ENCODE measurements at places on chromosomes 1 and 21.
A peak's percentile ranks its signal among the peaks of the same experiment; 100 is the strongest.

DNA sequence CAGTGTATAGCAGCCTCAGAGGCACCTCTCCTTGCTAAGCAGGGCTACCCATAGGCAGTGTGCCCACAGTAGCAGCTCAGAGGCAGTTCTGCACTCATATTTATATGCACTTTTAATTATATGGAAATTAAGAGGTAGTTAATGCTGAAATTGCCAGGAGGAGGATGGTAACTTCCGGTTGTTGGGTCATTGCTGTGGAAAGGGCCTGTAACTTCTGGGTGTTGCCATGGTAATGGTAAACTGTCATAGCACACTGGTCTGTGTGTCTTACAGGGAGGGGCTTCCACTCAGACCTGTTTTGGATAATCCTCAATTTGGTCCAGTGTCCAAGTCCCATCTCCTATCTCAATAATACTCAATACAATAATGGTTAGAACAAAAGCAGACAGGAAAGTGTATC lies 7.6 kb downstream of the CFH start:
- no peak for DNase-seq

DNA sequence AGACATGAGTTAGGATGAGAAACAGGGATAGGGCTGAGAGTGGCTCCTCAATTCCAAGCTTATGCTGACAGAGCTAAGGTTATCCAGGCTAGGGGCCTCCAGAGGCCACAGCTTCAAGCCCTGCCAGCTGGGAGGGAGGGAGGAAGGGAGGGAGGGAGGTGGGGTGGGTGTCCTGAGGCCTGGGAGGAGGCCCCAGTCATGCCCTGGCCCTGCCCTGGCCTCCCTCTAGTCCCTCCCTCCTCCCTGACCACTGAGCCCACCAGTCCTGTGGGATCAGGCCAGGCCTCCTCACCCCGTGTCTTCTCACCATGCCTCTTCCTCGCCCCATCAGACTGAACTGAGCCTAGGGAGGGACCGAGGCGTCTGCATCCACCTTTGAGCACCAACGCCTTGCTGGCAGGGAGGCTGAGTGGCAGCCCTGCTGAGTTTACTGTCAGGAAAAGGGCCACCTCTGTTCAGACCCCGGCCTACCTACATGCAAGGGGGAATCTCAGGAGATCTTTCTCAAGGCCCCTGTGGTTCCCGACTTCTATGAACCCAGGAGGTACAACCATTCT lies 116.1 kb downstream of the NPHP4 start:
- no peak for DNase-seq

- peak; percentile 46 for DNase-seq
Measured at GRCh38 chr1:19704247-19705113, 39.8 kb downstream of the HTR6 start.

DNA sequence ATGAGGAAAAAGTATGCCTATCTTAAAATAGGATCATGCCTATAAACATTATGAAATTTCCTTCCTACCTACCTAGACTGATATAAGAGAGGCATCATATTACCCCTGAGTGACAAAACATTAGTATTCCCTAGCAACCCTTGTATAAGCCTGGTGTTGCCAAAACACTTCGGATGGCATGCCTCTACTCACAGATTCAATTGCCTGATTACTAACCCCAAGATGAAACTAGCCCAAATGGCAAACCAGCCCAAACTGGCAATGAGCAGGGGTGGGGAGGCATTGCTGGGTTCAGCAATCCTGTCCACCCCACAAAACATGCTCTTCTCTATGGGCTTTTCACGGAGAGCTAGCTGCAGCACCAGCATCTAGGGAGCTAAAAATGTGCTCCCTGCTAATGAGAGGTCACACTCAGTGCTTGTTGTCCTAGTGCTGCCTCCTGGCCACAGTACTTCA lies 13.9 kb downstream of the PALMD start:
- DNase-seq: no peak

All from activated T-helper 1 cell treated with anti-CD3 and anti-CD28 coated beads, Interleukin-2, amount 50 U/mL, for 16 hours (primary cell).